ENCODE measurements at places on chromosomes 16 and 17.
A peak's percentile ranks its signal among the peaks of the same experiment; 100 is the strongest.

GRCh38 chr17:35094902-35095301 lies 24.8 kb downstream of the RAD51D start:
- DNase-seq: no peak

- no peak for DNase-seq
Measured at GRCh38 chr17:56822725-56823124, 11.0 kb downstream of the C17orf67 start.

GRCh38 chr17:49130891-49131290 lies 1.7 kb upstream of the B4GALNT2 start:
- no peak for DNase-seq

- DNase-seq: no peak
Measured at GRCh38 chr16:19344224-19344801, 58.8 kb downstream of the CLEC19A start.

DNA sequence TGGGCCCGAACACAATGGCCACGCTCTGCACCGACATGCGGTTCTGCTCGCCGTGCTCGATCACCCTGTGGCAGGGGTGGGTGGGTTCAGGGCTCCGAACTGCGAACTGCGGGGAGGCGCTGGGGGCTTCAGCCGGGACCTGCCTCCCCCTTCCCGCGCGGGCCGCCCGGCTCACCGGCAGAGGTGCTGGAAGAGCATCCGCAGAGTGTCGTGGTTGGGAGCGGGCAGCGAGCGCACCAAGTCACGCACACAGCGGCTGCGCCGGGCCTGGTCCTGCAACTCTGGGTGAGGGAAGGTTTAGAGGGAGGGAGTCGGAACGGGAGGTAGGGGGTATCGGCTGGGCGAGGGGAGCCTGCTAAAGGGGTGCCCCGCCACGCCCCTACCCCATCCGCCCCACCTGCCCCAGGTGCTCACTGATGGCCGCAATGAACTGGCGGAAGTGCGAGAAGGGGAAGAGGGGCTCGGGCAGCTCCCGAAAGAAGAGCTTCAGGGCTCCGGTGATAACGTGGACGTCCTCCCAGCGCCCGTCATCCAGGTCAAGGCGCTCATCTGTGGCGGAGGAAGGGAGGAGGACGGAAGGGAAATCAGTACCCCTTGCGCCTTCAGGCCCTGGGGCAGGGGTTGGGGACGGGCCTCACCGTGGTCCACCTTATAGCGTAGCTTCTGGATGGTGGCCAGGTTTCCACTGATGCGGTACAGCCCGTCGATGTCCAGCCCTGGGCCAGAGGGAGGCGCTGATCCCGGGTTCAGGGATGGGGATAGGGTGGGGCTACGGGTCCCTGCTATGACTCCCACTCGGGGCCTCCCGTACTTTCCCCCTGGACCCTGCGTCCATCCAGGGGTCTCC lies 36.9 kb downstream of the ARHGAP27 start:
- DNase-seq: no peak

- no peak for DNase-seq
Measured at GRCh38 chr16:730666-731509, 4.0 kb downstream of the HAGHL start.

DNA sequence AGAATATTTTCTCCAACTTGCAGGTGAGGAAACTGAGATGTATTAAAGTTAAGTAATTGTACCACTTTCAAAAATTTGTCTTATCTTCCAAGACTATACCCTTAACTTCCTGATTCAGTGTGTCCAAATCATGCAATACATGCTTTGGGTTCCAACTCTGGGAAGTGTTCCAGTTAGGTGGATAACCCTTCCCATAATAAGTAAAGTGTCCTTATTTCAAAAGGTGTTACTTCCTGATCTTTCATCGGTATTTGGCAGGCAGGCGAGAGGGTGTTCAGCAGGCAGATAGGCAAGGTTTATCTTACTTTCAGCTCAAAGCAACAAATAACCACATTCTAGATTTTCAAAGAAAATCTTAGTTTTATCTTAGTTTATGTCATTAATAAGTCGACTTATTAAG lies 46.3 kb upstream of the ARHGAP44 start:
- no peak for DNase-seq

GRCh38 chr16:89821438-89822187 lies 5.2 kb upstream of the FANCA start:
- DNase-seq: no peak

DNA sequence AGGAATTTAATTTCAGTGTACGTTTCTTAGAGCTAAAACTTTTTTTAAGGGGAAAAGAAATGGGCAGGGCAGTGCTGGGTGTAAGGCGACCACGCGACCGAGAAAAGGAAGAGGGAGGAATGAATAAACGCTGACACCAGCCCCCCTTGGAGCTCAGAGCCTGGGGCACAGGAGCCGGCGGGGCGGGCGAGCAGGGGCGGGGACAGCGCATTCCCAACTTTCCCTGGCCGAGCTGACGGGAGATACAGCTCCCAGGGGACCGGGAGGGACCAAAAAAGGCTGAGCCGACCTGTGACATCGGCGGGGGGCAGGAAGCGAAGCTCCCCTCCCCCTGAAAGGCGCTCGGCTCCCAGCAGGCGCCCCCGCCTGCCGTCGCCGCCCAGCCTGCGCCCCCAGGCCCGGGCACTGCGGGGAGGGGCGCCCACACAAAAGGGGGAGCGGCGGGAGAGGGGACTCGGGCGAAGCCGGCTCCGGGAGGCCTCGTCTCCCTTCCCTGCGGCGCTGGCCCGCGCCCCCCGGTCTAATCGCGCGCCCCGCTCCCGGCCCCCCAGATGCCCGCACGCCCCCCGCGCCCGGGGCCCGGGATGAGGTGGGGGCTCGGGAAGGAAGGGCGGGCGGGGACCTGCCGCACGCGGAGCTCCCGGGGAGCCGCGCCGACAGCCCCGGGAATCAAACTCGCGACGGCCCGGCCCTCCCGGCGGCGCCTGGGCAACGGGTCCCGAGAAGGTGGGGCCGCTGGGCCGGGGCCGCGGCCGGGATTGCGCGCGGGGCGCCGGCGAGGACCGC lies 622 bp downstream of the CUEDC1 start:
- peak; percentile 35 for DNase-seq

DNA sequence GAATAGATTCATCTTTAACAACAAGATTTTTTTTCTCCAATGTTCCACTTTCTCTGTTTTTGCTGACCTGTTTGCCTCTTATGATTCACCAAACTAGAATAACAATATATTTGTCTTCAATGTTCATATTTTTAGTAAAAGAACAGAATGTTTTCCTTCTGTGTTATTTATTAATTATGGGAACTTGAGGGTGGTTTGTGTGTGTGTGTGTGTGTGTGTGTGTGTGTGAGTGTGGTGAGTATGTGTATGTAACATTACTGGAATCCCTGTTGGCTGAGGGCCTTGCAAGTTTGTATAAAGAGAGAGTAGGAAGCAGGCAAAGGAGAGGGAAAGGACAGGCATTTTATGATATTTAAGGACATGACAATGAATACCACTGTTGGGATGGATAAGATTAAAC lies 13.8 kb downstream of the STXBP4 start:
- no peak for DNase-seq

DNA sequence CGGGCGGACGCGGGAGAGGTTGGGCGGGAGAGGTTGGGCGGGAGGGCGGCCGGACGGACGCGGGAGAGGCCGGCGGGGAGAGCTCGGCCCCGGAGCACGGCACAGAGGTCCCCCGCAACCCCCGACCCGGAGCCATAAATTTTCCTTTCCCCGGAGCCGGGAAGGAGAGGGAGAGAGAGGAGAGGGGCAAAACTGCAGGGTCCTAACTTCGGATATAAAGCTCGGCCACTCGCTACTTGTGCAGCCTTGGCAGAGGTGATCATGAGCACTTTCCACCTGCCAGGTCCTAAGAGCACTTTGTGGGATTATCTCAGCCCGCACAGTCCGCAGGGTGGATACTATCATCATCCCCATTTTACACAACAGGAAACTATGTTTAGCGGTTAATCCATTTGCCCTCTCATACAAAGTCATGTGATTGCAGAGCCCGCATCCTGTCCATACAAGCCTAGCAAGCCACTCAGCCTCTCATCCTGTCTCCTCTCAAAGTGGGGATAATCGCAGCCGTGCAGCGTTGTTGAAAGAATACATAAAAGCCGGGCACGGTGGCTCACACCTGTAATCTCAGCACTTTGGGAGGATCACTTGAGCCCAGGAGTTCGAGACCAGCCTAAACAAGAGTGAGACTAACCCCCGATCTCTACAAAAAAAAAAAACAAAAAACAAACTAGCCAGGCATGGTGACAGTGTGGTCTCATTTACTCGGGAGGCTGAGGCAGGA lies 780 bp upstream of the DCAKD start:
- DNase-seq: peak; percentile 78

DNA sequence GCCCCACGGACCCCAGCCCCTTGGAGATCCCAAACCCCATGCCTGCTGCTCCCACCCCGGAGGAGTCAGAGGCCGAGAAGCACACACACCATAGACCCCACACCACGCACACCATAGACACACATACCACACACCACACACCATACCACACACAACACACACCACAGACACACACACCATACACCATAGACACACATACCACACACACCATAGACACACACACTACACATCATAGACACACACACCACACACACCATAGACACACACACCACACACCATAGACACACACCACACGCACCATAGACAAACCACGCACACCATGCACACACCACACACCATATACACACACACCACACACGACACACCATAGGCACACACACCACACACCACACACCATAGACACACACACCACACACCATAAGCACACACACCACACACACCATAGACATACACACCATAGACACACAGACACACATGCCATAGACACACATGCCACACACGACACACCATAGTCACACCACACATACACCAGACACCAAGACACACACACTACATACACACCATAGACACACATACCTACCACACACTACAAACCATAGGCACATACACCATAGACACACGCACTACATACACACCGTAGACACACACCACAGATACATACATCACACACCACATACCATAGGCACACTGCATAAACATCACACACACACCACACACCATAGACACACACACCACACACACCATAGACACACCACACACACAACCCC lies 11.3 kb downstream of the TBC1D16 start:
- DNase-seq: no peak

DNA sequence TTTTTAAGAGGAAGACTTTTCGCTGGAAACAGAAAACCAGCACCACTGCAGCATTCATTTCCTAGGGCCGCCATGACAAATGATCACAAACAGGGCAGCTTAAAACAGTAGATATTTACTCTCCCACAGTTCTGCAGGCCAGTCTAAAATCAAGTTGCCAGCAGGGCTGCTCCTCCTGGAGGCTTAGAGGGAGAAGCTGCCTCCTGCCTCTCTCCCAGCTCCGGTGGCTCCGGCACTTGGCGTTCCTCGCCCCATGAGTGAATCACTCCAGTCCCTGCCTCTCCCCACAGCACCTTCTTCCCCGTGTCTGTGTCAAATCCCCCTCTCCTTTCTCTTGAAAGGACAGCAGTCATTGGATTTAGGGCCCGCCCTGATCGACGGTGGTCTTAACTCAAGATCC lies 72.1 kb downstream of the SOCS1 start:
- no peak for DNase-seq

DNA sequence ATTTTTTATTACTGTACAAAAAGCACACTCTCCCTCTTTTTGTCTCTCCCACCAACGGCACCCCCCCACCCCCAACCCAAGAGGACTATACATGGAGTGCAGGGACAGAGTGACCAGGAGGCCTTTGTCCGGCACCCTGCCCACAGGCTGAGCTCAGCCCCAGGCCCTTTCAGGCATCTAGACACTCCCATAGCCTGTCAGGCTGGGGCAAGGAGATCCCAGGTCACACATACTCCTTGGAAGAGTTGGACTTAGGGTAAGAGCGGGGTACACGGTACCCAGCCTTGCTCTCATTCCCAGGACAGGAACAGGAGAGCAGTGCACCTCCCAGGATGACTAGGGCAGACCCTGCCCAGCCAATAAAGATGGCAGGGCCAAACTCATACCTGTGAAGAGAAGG lies 2.1 kb downstream of the CLDN7 start:
- no peak for DNase-seq

GRCh38 chr16:67741118-67741517 lies 22.0 kb upstream of the GFOD2 start:
- no peak for DNase-seq

- DNase-seq: no peak
Measured at GRCh38 chr16:80682421-80683070, 121.9 kb downstream of the CDYL2 start.

GRCh38 chr16:67150047-67150832 lies 558 bp downstream of the B3GNT9 start:
- DNase-seq: peak; percentile 44

- no peak for DNase-seq
Measured at GRCh38 chr17:72101526-72101925, 19.3 kb upstream of the SOX9 start.

- DNase-seq: no peak
Measured at GRCh38 chr16:30780549-30780948, 6.5 kb downstream of the ZNF629 start.
